ENCODE measurements at places on chromosomes 4 and X.

DNA sequence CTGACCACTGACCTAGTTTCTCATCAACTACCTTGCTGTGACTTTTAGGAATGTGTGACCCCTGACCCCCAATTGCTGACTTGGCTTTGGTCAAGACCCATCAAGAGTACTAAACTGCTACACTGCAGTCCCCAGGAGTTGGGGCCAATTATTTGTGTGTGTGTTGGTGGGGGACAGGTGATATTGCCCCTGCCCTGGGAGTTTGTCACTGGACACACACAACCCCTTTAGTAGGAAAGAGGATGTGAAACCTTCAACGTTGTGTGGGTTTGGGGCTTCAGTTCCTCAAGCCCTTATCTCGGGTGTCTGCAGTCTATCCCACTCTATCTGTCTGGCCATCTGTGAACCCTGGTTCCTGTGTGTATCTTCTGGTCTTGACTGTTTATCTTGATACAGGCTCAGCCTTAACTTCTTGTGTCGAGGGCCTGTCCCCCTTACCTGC lies 6.5 kb downstream of the SASH3 start:
- no peak for DNase-seq

GRCh38 chrX:81392396-81392795 lies 190.5 kb downstream of the SH3BGRL start:
- DNase-seq = no peak

GRCh38 chrX:102976793-102977495 lies 39.9 kb downstream of the RAB40AL start:
- DNase-seq = peak; percentile 94

DNA sequence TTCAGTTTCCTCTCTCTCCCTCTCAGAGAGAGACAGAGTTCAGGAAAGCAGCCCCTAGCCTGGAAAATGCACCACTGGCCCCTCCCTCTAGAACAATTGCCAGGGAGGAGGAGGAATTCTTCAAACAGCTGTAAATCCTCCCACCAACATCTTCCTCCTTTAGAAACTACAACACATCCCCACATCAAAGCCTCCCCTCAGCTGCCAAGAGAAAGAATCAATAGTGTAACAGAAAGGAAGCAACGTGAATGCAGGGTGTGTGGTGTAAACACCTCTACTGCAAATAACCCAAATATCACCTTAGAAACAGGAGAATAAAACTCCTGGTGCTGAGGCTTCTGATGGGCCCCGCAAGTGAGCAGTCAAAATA lies 249.9 kb upstream of the GATB start:
- DNase-seq = no peak

GRCh38 chr4:91288702-91289311 lies 1015.0 kb upstream of the GRID2 start:
- DNase-seq = no peak

DNA sequence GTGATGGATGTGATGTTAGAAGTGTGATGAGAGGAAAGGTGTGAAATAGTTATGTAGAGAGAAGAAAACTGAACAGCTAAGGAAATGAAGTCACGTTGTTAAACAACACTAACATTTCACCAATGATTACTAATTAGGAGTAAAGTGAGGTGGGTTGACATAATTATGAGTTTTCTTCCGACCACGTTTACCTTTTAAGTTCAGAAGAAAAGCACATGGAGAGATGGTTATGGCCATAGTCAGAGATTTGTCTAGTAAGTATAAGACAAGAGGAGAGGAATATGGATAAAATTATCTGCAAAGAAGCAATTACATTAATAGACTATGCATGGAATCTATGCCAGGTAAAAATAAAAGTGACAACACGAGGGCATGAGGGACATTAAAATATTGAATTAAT lies 551.3 kb upstream of the TECRL start:
- no peak for DNase-seq

- peak; percentile 54 for DNase-seq
These were observed 74.6 kb downstream of the MAP3K15 start for GRCh38 chrX:19440713-19441112.

GRCh38 chrX:78123190-78123589 lies 16.3 kb downstream of the TAF9B start:
- peak; percentile 62 for DNase-seq

DNA sequence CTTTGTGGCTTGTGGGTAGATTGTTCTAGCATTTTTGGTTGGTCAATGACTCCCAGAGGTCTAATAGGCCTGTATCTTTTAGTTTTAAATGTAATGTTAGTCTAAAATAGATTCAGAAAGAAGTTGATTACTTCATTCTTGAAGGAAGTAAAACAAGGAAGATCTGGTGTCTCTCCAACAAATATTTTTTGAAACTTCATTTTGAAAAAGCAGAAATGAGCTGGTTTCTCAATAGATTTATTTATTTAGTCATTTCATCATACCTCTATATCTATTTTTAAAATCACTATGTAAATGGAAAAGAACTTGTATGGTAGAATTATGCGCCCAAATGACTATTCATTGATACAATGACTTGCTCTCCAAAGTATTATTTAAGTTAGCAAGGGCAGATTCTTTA lies 7.2 kb downstream of the HTR2C start:
- no peak for DNase-seq

DNA sequence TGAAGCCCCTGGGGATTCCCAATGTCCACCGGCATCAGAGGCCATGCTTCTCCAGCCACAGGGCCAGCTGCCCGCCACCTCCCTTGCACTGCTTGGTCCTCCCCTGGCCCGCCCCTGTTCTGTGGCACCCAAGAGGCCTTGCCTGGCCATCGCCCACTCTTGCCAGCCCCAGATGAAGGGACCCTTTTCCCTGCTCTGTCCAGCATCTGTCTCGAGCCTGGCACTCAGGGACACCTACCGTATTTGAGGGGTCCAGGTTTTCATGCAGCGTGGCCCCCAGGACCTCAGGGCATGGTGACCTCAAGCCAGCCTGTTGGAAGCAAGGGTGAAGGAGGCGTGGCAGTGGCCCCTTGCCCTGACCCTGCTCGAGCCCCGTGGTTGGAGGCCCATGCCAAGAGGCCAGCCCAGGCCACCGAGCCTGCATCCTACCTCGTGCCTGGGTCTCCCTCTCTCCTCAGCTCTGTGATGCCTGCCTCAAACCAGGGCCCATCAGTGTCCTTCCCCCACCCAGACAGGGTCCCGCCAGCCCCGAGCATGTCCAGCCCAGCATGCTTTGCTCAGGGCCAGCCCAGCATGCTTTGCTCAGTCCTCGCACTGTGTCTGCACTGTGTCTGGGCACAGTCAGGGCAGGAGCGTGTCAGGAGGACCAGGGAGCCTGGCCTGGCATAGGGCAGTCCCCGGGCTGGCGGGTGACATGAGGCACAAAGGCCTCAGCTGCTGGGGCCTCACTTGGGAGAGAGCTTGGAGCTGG lies 14.3 kb upstream of the FGFR3 start:
- no peak for DNase-seq

- DNase-seq = no peak
These were observed 3.1 kb upstream of the ELOVL6 start for GRCh38 chr4:110201502-110201901.

DNA sequence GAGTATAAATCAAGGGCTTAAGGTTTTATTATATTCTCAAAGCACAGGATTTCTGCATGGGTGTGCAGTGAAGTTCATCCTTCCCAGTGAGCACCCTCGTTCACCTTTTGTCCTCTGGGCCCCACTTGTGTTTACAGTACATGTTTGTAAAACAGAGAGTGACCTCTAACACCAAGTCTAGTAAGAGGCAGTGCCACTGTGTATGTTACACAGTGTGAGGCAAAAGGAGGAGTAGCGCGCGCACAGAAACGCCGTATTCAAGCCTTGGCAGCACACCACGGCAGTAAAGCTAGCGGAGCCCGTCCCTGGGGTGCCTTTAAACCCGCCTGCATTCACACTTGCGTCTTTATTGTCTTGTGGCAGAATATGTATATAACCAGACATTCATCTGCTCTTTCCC lies 51.9 kb downstream of the CCNI start:
- no peak for DNase-seq

DNA sequence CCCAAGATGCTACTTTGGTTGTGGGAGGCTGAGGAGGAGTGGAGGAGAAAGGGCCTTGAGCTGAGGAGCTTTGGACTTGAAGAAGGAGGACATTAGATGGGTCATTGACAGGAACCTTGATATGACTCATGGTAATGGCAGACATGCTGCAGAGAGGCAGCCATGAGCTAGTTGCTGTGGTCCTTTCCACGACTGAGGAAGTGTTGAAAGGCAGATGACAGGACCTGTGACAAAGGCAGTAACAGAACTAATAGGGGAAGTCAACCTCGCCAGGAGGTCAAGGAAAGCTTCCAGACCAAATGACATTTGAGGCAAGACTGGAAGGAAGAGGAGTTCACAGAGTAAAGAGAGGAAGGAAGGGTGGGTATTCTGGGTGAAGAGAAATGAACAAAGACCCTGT lies 7.6 kb upstream of the XPNPEP2 start:
- DNase-seq = no peak

GRCh38 chr4:8501781-8502180 lies 61.2 kb downstream of the TRMT44 start:
- DNase-seq = no peak

Data from RPMI7951 (cell line).